ENCODE measurements at places on chromosomes 4 and X.
A peak's percentile ranks its signal among the peaks of the same experiment; 100 is the strongest.

GRCh38 chrX:19776753-19777152 lies 110.6 kb downstream of the SH3KBP1 start:
- no peak for DNase-seq

DNA sequence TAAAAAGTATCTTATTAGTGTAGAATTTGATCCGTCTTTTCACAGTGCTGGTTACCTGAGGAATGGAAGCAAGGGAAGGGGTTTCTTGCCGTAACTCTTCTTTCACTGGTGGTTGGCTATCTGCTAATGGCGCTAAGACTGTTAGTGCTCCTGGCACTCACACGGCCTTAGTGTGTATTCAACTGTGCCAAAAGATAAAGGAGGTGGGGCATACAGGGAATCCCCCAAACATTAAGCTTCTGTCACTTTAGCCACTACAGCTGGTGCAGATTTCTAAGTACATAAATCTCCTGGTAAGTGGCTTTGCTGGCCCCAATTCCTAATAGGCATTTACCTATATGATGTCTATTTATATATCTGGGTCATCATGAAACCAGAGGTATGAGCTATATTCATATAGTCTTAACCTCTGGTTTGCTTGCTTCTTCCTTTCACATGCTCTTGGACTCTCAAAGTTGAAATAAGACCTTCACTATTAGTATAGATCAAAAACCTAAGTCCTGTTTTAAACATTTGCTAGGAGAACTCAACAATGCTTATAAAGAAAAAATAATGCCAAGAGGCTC lies 95.1 kb downstream of the TSPAN7 start:
- DNase-seq: no peak

DNA sequence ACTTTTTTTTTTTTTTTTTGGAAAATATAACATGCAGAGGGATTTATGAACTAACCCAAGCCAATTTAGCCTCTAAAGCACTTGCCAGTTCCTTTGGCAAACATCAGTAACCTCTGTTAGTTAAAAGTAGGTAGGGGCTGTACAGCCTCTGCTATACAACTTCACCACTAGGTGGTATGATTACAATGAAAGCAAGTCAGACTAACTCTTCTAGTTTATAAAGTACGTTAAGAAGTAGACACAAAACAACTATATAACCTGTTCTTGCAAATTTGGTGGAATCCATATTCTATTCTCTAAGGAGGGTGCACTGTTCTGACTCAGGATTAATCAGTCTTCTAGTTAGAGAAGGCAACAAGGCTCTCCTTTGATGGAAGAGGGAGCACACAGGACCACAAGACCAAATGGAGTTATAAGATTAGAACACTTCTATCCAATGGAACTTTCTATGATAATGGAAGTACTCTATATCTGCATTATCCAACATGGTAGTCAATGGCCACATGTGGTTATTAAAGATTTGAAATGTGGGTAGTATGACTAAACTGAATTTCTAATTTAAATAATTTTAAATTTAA lies 12.8 kb downstream of the AIMP1 start:
- DNase-seq: no peak

GRCh38 chrX:132818638-132819037 lies 139.8 kb downstream of the HS6ST2 start:
- no peak for DNase-seq

- DNase-seq: no peak
These were observed 160.2 kb upstream of the DKK2 start for GRCh38 chr4:107196312-107196711.

GRCh38 chrX:96764864-96765263 lies 80.2 kb downstream of the DIAPH2 start:
- no peak for DNase-seq

GRCh38 chr4:109729718-109730618 lies at the start of gene PLA2G12A:
PLA2G12A (minus strand) TSS chr4:109730070; CDS start chr4:109729809, 261 bp downstream.
- DNase-seq: peak; percentile 62

DNA sequence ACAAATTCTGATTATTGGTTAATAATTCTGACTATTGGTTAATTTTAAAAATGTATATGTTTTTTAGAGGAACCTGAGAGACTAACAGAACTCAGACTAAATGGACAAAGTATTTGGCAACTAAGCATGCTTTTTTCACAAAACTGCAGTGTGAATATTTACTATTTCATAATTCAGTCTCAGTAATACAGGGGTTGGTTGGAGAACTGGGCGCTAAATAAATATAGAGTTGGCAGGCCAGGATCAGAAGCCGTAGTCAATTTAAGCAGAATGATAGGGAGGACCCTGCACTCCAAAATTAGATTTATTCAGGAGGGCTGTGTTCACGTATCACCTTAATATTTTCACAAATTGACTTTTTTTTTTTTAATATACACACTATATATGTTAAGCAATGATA lies 5.8 kb downstream of the TIGD2 start:
- DNase-seq: no peak

- DNase-seq: no peak
These were observed 55.0 kb downstream of the PAPSS1 start for GRCh38 chr4:107665001-107665400.

DNA sequence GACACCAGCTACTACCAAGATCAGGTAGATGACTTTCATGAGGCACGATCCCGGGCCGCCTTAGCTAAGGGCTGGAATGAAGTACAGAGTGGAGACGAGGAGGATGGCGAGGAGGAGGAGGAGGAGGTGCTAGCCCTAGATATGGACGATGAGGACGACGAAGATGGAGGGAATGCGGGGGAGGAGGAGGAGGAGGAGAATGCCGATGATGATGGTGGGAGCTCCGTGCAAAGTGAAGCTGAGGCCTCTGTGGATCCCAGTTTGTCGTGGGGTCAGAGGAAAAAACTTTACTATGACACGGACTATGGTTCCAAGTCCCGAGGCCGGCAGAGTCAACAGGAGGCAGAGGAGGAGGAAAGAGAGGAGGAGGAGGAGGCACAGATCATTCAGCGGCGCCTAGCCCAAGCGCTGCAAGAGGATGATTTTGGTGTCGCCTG lies 481 bp downstream of the UTP3 start:
- DNase-seq: no peak

GRCh38 chr4:96599752-96600151 lies 759.9 kb downstream of the PDHA2 start:
- DNase-seq: no peak

GRCh38 chr4:189837471-189837870 lies 103.2 kb upstream of the FRG1 start:
- no peak for DNase-seq

DNA sequence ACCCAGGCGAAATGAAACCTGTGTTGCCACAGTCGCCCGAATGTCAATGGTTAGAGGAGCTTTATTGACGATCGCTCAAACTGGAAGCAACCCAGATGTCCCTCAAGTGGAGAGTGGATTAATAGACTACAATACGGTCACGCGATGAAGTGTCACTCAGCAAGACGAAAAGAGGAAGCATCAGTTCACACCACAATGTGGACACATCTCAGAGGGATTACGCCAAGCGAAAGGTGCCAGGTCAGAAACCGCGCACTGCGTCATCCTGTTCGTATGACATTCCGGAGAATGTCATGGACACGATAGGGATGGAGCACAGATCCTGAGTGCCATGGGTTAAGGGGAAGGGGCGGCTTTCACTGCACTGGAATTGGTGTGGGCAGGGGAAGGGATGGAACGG lies 111.7 kb downstream of the HMX1 start:
- DNase-seq: no peak

DNA sequence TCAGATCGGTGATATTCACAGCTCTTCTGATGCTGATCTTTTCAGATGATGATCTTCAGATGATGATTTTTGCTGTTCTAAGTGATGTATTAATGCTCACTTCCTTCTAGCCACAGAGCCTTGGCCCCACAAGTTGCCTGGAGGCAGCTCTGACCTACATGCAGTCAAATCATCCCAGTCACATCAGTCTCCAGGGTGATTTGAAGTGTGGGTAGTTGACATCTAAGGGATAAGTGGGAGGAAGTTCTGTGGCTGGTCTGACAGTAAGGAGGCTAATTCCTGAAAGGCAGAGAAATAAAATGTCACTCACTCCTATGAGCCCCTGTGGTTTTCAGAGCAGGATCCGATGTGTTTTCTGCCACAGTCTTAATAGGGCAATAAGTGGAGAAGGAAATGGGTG lies 79.8 kb upstream of the RPL34 start:
- no peak for DNase-seq

GRCh38 chrX:153828723-153829548 lies 1.4 kb downstream of the PDZD4 start:
- DNase-seq: no peak

GRCh38 chr4:99945718-99946355 lies 581 bp downstream of the DNAJB14 start:
- no peak for DNase-seq

- DNase-seq: no peak
These were observed 4.1 kb downstream of the FGA start for GRCh38 chr4:154586296-154587033.

DNA sequence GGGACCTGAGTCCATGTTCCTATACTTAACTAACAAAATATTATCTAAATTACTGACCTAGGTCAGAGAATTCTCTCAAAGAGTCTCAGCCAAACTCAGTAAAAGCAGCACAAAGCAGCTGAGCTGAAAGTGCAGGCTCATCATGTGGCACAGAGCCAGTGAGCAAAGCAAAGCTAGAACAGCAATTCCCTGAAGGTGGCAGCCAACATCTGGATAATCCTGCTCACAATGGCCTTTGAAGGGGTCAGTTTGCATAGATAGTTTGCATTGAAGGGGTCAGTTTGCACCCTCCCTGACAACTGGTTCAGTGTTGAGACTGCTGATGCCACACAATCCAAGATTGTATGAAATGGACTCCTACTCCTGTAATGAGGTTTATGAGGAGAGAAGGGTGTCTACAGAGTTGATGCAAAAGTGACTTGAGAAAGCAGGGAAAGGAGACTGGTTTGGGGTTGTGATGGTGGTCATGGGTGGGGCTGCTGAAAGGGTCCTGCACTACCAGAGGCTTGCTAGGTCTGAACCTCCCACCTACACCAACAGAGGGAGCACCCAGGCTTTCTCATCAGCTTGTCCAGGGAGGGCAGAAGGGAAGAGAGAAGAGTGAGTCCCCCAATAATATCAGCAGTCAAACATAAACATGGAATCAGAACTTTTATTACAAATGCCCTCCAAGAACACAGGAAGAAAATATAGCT lies 39.7 kb downstream of the TRIM61 start:
- DNase-seq: peak; percentile 54
